ENCODE measurements at places on chromosomes 2 and 18.

GRCh38 chr18:8705238-8705960, at the start of gene MTCL1:
MTCL1 (plus strand) TSS chr18:8705556; CDS start chr18:8705661, 105 bp downstream.
- no peak for DNase-seq

- DNase-seq = no peak
Measured at GRCh38 chr2:236973343-236973980, 112.2 kb upstream of the COPS8 start.

- no peak for DNase-seq
Measured at GRCh38 chr2:55965966-55966365, 42.4 kb upstream of the EFEMP1 start.

- no peak for DNase-seq
Measured at GRCh38 chr2:211376410-211376809, 820.0 kb downstream of the CPS1 start.

DNA sequence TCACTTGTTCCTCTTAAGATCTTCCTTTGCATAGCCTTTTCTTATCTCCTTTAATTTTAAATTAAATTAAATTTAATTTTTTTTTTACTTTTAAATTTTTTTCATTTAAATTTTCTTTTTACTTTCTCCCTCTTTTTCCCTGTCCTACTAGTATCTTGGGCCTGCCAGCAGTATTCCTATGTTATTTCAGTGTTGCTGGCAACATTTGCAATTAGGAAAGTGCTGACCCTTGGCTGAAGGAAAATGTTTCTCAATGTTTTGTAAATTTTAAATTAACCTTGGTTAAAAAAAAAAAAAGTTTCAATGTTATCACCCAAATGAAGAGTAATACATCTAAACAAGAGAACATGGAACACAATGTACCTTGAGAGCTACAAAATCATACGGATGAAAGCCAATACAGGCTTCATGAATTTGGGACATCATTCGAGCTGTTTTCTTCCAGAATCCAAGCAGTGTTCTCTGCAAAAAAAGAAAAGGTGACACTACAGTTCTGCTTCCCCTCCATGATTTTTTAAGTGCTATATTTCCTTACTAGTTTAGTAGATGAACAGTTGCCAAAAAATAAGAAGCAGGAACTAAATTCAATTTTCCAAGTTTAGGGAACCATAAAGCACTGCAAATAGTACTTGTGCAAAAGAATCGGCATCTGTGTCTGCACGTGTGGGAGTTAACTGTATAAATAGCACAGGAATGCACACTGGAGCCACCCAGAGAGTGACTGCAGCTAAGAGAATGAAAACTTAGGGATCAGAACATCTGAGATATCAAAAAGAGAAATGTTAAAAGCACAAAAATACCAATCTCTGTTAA, 55.8 kb downstream of the ICA1L start:
- no peak for DNase-seq

GRCh38 chr2:12712881-12713280, 3.9 kb upstream of the TRIB2 start:
- DNase-seq = peak; percentile 66

DNA sequence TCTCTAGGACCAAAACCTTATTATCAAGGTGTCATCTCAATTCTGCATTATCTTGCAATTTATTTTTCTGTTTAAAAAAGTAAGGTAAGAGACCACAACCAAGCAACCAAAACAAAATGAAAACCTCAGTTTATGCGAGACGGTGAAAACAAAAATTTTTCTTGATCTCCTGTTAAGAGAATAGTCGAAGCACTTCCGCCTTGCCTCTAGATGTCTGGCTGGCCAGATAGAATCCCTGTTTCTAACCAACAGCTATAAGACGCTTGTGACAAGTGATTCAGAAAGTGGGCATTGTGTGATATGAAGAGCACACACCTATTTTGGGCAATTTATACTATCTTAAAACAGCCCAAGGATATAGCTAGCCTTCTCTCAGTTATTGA, 51.2 kb downstream of the MGAT5 start:
- no peak for DNase-seq

DNA sequence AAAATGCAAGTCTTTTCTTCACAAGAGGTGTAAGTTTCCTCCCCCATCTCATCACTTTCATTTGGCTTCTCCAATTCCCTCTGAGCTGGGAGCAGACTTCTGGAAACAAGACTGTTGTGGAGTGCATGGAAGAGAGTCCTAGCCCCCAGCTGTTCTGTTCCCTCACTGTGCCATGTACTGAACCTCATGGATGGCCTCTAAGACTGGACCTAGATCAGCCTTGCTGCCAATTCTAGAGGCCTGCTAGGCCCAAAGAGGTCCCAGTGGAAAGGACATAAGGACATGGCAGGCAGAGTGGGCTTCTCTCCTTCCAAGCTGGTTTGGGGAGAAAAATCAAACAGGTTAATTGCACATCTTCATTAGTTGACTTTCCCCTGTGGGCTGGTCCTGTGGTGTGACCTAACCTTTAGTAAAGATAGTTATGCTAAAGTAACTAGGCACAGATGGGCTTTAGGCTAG, 7.3 kb upstream of the CETN1 start:
- DNase-seq = no peak

All from non-pigmented ciliary epithelial cell (primary cell).